ENCODE measurements at places on chromosomes 7 and 10.

GRCh38 chr10:78579576-78579975, 489.2 kb upstream of the ZMIZ1 start:
- DNase-seq, result no peak

DNA sequence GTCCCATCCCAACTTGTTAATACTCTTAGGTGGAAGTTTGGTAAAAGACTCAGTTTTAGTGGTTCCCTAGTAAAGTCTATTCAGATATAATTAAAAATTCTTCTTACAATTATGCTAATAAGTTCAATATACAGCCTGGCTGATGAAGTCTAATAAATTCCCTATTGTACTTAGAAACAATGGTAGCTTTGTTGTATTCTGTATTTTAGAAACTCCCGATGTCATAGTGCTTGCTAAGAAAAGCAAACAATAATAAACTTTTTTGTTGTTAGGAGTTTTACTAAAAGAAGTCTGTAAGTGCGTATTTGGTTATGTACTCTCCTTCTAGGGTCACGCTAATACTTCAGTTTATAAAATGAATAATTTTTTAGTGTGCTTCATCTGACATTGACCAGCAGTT, 206.8 kb downstream of the VTI1A start:
- no peak for DNase-seq

GRCh38 chr10:102147561-102147960, 4.6 kb upstream of the NOLC1 start:
- no peak for DNase-seq

DNA sequence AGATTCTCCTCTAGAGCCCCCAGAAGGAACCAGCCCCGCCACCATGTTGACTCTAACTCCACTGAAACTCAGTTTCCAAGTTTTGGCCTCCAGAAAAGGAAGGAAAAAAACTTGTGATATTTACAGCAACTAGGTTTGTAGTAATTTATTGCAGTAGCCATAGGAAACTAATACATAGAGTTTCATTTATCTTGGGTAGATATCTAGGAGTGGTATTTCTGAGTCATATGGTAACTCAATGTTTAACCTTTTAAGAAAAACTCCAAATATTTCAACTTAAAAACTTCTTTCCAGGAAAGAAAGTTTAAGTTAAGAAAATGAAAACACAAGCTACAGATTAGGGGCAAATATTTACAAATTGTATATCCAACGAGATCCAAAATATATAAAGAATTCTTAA, 576.7 kb downstream of the KCNMA1 start:
- DNase-seq, result no peak

- peak; percentile 32 for DNase-seq
Measured at GRCh38 chr7:68964060-68964459, 634.2 kb upstream of the AUTS2 start.

DNA sequence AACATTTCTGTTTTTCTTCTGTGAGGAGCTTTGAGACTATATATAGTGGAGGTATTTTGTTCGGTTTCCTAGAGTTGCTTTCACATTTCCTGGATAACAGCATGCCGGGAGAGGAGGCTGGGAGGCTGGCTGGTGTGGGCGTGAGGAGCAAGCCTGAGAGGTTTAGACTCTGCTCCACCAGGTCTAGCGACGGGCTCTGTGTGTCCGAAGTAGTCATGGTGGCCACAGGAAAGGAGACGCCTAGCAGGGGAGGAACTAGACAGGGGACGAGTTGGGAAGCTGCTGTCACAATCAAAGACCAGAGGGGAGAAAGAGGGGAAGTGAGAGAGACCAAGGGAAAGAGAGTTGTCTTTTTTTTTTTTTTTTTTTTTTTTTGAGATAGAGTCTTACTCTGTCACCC, 19.6 kb downstream of the PTPRE start:
- DNase-seq, result no peak

DNA sequence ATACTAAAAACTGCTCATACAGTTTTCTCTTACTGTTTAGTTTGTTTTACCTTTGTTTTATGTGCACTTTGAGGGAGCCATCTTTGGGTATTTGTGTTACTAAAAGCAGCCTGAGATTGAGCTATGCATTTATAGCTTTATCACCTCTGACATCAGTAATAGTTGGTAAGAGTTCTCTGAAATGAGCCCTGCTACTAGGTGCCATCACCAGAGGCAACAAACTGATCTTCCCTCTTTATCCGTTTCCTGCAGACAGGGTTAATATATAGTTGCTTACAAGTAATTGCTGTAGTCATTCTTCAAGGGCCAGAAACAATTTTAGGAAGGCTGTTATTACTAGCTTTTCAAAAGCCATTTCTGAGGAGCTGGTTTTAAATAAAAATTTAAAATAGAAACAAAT, 49.1 kb downstream of the KIF20B start:
- no peak for DNase-seq

DNA sequence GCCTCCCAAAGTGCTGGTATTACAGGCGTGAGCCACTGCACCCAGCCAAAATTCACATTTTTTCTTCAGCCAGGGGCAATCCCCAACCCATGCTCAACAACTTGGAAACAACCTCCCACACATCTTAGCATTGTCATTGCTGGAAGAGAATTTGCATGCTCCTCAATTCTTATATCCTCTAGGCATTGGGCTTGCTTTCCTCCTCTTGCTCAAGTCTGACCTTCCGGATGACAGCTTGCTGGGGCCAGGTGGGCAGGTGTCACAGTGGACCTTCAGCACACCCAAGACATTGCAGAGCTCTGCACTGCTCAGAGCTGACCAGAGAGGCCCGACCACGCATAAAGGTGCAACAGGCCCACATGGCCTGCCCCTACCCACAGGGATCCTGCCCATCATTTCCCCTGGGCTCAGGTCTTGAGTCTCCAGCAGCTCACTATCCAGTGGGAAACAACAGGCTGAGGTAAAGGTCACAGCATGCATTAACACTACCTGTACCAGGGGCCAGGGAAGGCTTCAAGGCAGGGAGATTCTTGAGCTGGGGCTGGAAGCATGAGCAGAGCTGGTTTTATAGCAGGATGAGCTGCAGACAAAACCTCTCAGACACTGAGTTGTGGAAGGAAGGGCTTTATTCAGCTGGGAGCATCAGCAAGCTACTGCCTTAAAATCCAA, 6.8 kb upstream of the GPR15LG start:
- DNase-seq, result no peak

GRCh38 chr7:104857458-104858425, 156.3 kb upstream of the KMT2E start:
- DNase-seq, result no peak

- DNase-seq, result no peak
Measured at GRCh38 chr10:125396676-125397075, 236.3 kb upstream of the CTBP2 start.

DNA sequence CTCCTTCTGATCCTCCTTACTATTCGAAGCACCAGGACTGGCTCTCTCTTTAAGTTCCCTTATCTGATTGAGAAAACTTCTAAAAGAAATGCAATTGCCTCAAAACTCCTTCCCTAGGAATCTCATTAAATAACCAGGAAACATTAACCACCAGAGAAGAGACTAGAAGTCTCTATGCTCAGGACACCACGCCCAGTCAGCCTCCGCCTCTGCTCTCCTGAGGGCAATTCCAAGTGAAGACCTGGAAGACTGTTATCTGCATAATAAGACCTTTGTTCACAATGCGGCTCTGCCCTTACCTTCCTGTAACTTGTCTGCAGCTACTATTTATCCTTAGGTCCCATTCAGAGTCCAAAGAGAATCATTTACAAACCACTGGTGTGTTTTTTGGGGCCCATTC, 78.8 kb downstream of the ELMO1 start:
- DNase-seq, result no peak

GRCh38 chr10:102673819-102674511, 29.7 kb downstream of the TRIM8 start:
- peak; percentile 45 for DNase-seq

DNA sequence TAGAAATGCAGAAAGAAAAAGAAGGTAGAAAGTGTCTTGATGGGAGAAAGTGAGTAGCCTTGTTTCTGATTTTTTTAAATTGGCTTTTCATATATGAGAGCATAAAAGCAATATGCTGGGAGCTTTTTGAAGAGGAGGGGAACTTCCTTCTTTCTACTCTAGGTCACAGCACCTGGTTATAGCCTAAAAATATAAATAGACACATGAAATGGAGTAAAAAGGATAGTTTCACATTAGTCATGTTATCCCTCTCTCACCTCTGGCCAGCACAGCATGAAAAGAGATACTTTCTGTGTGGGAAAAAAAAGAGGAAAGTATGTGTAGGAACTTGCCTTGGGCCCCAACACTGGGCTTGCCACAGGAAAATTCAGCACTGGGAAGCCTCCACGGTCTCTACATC, 292.2 kb upstream of the ZWINT start:
- DNase-seq, result no peak

DNA sequence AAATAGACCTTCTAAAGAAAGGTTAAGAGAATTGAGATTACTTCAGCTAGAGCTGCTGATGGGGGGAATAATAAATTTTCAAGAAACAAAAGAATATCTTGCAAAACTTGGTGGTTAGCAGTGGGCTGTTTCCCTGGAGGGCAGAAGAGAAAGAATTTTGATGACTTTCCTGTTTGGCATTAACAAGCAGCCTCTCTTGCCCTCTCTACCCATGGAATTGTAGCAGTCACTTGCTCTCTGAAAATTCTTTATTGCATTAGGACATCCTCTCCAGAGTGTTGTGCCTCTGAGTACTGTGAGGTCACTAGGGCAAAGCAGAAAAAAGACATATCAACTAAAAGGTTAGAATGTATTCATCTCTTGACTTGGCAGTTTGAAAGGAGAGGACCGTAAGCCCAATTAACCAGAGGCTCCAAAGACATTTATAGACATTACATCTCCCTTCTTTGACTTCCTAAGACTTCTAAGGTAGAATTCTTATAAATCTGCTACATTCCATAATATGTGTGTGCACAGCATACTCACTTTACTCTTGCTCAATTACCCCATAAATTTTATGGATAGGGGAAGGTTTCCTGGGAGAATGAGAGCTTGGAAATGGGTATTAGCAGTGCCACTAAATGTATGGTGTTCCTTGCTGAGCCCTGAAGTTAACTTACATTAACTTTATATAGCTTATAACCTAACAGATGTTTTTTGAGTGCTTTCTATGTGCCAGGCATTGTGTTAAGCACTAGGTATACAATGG, 215.3 kb downstream of the KIF20B start:
- DNase-seq, result no peak

DNA sequence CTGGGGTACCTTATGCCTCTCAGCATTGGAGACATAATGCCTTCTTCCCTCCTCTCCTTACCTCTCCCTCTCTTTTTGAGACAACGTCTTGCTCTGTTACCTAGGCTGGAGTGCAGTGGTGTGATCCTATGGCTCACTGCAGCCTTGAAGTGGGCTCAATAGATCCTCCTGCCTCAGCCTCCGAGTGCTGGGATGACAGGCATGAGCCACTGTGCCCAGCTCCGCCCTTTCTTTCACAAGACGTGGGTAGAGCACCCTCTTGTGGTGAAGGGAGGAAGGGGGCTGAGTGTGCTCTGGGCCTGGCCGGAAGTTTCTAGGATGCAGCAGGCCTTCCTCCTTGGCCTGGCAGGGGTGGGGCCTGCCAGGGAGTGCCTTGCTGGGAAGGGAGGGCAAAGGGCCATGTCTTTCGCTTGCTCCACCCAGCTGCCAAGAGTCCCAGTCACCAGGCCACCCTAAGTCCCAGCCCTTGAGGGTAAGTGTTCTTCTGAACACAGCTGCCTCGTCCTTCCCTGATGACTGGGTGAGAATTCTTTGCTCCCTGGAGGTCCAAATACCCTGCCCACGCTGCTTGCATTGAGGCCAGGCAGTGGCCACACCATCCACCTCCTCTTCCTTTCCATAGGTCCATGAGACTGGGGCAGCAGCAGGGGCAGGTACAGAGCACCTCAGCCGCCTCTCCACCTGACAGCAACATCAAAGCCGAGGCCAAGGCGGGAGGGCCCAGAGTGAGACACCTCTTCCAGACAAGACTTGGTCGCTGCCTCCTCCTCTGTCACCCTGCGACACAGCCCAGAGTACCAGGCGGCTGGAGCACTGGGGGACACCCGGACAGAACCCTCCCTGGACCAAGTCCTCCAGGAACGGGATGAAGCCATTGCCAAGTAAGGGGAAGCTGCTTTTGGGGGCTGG, 3.7 kb downstream of the ABHD11 start:
- DNase-seq, result no peak

- no peak for DNase-seq
Measured at GRCh38 chr10:76299501-76299900, 868.1 kb downstream of the LRMDA start.

- no peak for DNase-seq
Measured at GRCh38 chr7:22452142-22452959, 47.6 kb downstream of the STEAP1B start.

DNA sequence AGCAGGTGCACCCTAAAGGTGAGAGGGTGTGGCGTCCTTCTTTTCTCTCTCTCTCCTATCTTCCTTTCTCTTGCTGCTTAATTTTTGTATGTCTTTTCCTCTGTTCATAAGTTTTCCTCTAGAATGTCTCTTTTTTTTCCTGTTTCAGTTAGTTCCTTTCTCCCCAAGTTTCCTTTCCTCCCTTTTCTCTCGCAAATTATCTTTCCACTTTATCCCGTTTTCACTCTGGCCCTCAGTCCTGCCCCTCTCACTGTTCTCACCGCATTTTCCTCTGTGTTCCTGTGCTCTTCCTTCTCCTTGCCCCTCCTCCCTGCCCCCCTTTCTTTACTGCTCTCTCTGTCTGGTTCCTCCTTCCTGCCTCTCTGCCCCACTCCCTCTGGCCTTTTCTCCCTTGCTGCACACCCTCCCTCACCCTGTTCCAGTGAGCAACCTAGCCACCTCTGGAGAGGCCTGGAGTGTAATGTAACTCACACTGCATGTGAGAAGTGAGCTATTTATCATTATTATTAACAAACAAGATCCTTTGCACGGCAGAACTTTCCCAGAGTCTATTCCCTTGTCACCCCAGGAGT, 158.5 kb downstream of the C10orf105 start:
- no peak for DNase-seq

- no peak for DNase-seq
Measured at GRCh38 chr10:132383751-132384196, 13.2 kb upstream of the PWWP2B start.

DNA sequence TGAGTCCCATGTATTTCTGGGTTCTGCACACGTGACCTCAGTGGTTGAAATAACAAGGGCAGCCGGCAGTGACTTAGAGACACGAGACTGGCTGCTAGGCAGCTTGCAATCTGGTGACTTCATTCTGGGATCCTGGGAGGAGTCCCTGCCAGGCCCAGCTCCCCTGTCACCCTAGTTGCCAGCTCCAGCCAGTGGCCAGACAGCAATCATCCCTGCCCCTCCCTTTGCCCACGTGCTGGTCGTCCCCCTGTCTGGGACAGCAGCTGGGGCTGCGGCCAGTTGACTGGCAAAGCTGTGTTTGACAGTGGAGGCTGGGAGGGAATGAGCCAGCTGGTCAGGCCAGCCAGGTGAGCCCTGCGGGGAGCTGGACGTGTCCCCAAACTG, 30.0 kb downstream of the ADGRA1 start:
- no peak for DNase-seq

GRCh38 chr7:132256721-132257212, 319.5 kb downstream of the PLXNA4 start:
- no peak for DNase-seq

GRCh38 chr7:40828686-40829600, 694.1 kb downstream of the SUGCT start:
- DNase-seq, result no peak

DNA sequence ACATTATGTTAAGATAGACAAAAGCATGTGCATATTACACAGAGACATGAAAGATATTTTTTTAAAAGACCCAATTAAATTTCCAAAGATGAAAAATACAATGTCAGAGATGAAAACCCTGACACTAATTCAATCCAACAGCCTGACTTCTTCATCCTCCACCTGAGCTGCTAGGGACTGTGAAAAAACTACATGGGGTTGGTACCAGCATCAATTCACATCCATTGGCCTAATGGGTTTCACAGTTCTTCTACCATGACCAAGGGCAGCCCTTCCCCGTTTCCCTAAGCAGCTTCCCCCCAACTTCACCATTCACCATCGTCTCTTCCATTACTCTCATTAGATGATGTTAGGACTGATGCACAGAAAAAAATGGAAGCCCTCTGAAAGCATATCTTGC, 37.4 kb upstream of the CDCA7L start:
- DNase-seq, result no peak
